ENCODE measurements at places on chromosomes 2 and 18. TPM values are rescaled to one million over a fixed set of nuclear protein-coding genes. Genes with fewer than 3 reads are reported as not detected.

GRCh38 chr18:12838178-12838634 lies 45.8 kb downstream of the PTPN2 start:
- DNase-seq, result peak; percentile 88

Gene SLC23A3
- polyA plus RNA-seq, result 0.52 TPM

DNA sequence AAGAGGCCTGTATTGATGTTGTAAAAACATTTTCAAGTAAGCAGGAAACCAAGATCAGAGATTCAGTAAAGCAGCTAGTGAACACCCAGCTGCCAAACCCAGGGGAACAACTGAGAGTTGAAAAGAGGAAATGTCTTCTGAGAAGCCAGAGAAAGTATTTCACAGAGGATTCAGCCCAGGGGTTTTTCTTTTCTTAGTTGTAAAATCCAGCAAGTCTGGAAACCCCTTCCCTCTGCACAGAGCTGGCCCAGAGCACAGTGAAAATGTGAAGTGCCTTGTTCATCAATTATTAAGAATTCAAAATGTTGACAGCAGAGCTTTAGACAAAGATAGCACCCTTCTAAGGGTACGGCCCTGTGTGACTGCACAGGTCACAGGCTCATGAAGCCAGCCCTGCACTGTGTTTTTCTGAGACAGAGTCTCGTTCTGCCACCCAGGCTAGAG lies 28.4 kb downstream of the AFF3 start:
- DNase-seq, result no peak

Gene AGXT
- not detected for polyA plus RNA-seq

- peak; percentile 98 for DNase-seq
Observed at GRCh38 chr18:22691946-22692710, 241.0 kb upstream of the RBBP8 start.

GRCh38 chr2:43852196-43852730 lies 13.5 kb downstream of the ABCG8 start:
- no peak for DNase-seq

DNA sequence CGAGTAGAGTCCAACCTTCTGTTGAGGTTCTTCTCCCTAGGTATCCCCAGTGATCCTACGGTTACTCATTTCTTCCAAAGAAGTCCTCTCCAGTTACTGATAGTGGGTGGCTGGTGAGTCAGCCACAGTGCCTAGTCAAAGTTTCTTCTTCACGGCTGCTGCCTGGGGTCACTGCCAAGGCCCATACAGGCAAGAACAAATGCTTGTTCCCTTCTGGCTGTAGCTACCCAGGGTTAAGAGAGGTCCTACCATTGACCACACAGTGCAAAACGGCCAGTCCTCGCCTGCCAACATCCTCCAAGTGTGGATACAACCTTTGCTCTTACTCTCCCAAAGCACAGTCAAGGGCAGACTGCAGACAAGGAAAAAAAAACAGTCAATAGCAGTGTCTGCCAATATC lies 2.9 kb upstream of the PTPN4 start:
- peak; percentile 94 for DNase-seq

GRCh38 chr2:24448797-24449196 lies 42.3 kb upstream of the NCOA1 start:
- DNase-seq, result no peak

DNA sequence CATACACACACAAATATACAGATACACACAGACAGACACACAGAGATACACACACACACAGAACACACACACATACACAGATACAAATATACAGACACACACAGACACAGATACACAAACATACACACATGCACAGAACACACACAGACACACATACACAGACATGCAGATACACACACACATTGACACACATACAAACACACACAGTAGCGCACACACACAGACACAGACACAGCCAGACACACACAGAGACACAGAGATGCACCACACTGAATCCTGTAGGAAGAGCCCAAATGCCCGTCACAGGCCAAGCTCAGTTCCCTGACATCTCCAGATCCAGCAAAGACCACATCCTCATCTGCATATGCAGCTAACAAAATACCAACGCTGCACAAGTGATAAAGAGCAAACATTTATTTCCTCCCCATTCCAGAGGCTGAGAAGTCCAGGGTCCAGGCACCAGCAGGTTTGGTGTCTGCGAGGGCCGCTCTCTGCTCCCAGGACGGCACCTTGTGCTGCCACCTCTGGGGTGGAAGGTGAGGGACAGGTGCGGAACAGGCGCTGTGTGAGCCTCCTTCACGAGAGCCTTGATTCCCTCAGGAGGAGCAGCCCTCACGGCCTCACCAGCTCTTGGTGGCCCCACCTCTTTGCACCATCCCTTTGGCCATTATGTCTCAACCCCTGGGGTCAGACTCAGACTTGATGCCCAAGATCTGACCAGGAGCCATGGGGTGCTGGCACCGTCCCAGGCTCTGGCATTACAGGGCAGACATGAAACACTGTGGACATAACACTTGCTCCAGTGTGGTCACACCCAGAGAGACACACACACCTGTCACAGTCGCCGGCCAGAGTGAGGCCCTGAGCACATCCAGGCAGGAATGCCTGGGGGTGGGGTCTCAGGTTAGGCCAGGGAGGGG lies 108.7 kb downstream of the NDUFA10 start:
- no peak for DNase-seq

DNA sequence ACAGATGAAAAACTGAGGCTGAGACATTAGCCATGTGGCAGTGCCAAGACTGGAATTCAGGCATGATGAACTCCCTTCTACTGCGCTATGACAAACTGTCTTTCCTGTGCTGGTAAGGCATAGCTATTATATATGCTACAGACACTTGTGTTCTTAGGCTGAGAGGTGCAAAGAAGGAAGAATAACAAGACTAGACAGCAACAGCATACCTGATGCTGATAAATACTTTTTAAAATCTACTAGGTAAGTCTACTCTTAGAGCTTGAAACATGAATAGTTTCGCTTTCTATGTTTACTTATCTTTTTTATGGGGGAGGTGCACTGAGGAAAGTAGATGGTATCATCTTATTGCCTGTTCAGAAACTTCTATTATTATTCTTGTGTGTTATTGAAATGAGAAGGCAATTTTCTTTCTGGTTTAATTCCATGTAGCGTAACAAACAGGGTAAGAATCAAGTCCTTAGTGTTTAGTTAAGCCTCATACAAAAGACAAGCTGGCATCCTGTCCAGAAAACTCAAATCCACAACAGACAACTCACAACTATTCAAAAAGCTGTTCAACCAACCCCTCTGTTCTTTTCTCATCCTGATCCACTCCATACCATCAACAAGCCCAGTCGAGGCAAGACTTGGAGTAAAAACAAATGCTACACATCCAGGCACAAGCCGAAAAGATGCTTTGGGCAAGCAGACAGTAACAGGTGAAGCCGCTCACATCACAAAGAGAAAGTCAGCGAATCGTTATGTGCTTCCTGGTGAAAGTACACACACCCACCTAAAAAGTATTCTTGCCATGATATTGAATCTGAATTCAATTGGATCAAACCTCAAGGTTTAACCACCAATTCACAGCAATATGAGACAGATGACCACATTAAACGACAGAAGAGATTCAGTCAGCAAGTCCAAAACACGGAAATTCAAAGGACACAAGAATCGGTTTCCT lies 1.5 kb downstream of the TTC32 start:
- DNase-seq, result no peak
